ENCODE measurements at places on chromosomes 1 and 21. TPM values are rescaled to one million over a fixed set of nuclear protein-coding genes. Genes with fewer than 3 reads are reported as not detected.

DNA sequence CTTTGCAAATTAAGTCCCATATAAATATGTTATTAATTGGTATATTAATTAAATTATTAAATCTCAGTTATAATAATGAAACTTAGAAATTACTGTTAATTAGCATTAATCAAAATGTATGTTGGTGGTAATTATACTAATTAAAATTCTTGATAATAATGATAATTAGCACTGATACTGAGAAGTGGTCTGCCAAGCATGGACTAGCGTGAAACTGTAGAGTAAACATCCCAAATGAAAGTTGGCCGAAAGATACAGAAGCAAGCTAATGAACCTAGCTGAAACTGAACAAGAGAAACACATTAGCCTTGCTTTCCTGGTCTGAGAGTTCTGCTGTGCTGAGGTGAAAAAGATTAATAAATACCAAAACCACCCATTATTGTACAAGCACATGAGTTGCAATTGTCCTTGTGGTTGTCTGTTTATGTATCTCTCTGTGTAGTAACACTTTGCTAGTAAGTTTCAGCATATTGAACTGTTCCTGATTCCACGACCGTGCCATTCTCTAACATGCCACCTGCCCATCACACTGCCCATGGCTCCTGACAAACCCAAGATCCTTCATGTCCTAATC, 341.8 kb downstream of the PLPP3 start:
- no peak overlapping the region for H3K4me3 ChIP-seq
- no peaks in the 10 kb centered on the region for H3K27me3 ChIP-seq
- no peak for DNase-seq
- H3K36me3 ChIP-seq, result no peaks in the 10 kb centered on the region
- no peak overlapping the region for H3K27ac ChIP-seq
- no peaks in the 10 kb centered on the region for H3K4me1 ChIP-seq

GRCh38 chr21:46475296-46475695, 16.6 kb downstream of the DIP2A start:
- no peaks in the 10 kb centered on the region for H3K36me3 ChIP-seq
- no peaks in the 10 kb centered on the region for H3K4me1 ChIP-seq
- no peak overlapping the region for H3K4me3 ChIP-seq
- H3K27me3 ChIP-seq, result no peaks in the 10 kb centered on the region

- no peaks in the 10 kb centered on the region for H3K27me3 ChIP-seq
- peaks cover 5% of the 10 kb centered on the region for H3K4me1 ChIP-seq
- no peaks in the 10 kb centered on the region for H3K36me3 ChIP-seq
Measured at GRCh38 chr1:12661606-12662219, 17.8 kb downstream of the AADACL4 start.

Gene MYBPH
- total RNA-seq, result 1.3 TPM

DNA sequence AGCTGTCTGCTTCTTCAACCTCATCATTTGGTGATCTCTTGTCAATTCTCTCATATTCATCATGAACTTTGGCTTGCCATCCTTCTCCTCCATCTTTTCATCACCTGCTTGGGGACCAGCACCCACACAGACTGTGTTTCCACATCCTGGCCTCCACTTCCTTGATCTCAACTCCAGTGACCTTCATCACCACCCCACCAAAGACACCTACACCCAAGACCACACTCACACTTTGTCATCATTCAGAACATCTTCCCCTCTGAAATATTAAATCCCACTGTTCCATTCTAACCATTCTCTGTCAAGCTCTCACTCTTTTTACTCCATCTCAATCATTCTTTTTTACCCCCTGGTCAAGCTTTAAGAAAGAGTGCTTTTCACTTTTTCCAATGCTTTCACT, 115.5 kb upstream of the VAV3 start:
- no peak overlapping the region for H3K27ac ChIP-seq
- H3K27me3 ChIP-seq, result no peaks in the 10 kb centered on the region
- H3K36me3 ChIP-seq, result no peaks in the 10 kb centered on the region
- H3K4me1 ChIP-seq, result no peaks in the 10 kb centered on the region
- no peak for DNase-seq
- H3K4me3 ChIP-seq, result no peak overlapping the region

DNA sequence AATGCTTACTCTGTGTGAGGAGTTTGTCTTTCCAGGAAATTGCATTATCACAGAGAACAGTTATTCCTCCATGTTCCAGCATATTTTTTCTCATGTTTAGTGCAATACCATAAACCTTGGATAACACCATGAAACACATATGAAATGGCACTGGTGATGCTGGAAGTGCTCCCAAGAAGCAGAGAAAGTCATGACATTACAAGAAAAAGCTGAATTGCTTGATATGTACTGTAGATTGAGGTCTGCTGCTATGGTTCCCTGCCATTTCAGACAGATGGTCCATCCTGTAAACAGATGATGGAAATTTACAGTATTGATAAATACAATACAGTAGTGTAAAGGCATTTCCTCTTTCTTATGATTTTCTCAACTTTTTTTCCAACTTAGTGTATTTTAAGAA, 422.1 kb downstream of the LRRIQ3 start:
- no peaks in the 10 kb centered on the region for H3K27me3 ChIP-seq
- H3K36me3 ChIP-seq, result no peaks in the 10 kb centered on the region
- no peak overlapping the region for H3K27ac ChIP-seq
- no peaks in the 10 kb centered on the region for H3K4me1 ChIP-seq
- no peak for DNase-seq

- peak overlapping the region; percentile 91 for H3K27ac ChIP-seq
- DNase-seq, result no peak
- no peaks in the 10 kb centered on the region for H3K36me3 ChIP-seq
- peaks cover 98% of the 10 kb centered on the region for H3K4me1 ChIP-seq
- no peak overlapping the region for H3K4me3 ChIP-seq
Measured at GRCh38 chr1:12159816-12160215, 7.0 kb upstream of the TNFRSF1B start.

All from left lung (tissue), 14 donors.